D721Med (cell line): ENCODE measurements at places on chromosomes 2 and 18.

- DNase-seq: no peak
Measured at GRCh38 chr2:61807036-61807757, 46.7 kb downstream of the FAM161A start.

- no peak for DNase-seq
Measured at GRCh38 chr18:65487569-65487968, 263.2 kb upstream of the CDH7 start.

DNA sequence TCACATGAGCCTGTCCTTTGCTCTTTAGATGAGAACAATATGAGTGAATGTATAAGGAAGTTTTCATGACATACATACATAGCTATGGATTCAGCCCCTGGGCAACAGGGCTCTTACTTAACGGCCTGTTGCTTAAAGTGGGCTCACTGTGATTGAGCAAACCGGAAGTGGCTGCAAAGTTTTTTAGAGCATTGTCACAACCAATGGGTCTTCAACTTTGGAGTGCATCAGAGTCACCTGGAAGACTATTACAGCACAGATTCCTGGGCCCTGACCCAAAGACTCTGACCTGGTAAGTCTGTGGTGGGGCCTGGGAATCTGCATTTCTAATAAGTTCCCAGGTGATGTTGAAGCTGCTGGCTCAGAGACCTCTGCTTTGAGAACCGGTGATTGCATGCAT lies 106.3 kb upstream of the SEC11C start:
- DNase-seq: no peak

GRCh38 chr2:98463988-98464771 lies 19.5 kb downstream of the INPP4A start:
- DNase-seq: no peak

- no peak for DNase-seq
Measured at GRCh38 chr18:6044773-6045172, 149.5 kb upstream of the TMEM200C start.
